ENCODE measurements at places on chromosomes 16 and 17. TPM values are rescaled to one million over a fixed set of nuclear protein-coding genes. Genes with fewer than 3 reads are reported as not detected.
A peak's percentile ranks its signal among the peaks of the same experiment; 100 is the strongest.

- H3K4me1 ChIP-seq = no peaks in the 10 kb centered on the region
- H3K27me3 ChIP-seq = no peaks in the 10 kb centered on the region
- no peak overlapping the region for H3K27ac ChIP-seq
- no peak overlapping the region for H3K4me3 ChIP-seq
Measured at GRCh38 chr16:87145181-87146176, 171.7 kb downstream of the C16orf95 start.

The CES3 gene
- total RNA-seq = 2.7 TPM

DNA sequence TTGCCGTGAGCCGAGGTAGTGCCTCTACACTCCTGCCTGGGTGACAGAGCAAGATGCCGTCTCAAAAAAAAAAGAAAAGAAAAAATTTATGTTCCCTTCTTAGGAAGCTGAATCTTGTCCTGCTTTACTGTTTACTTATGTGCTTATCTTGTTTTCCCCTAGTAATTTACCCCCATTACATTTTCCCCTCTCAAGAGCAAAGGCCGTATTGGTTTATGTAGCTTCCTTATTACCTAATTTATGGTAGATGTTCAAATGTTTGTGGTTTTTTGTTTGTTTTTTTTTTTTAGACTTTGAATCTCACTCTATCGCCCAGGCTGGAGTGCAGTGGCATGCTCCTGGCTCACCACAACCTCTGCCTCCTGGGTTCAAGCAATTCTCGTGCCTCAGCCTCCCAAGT lies 10.3 kb upstream of the SLC52A1 start:
- DNase-seq = no peak
- no peak overlapping the region for H3K4me3 ChIP-seq
- H3K27me3 ChIP-seq = no peaks in the 10 kb centered on the region
- H3K4me1 ChIP-seq = no peaks in the 10 kb centered on the region

GRCh38 chr17:75834928-75835653 lies 9.1 kb downstream of the UNC13D start:
- DNase-seq = no peak
- H3K4me1 ChIP-seq = no peaks in the 10 kb centered on the region
- H3K27ac ChIP-seq = no peak overlapping the region
- no peaks in the 10 kb centered on the region for H3K27me3 ChIP-seq

DNA sequence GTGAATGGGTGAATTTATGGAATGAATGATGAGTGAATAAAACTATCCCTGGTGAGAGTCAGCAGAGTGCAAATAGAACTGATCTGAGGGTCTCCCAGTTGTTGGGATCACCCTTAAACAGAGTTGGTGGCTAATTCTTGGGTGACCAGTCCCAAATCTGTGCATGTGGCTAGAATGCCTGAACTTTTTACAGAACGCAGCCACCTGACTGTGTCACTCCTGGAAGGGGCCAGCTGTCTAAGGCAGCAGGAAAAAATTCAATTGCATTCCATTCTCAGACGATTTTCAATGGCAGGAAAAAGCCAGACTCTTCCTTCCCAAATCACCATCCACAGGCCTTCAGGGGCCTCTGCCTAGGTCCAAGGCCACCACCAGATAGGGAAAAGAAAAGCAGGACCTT lies 43.5 kb downstream of the BEAN1 start:
- H3K27me3 ChIP-seq = peaks cover 14% of the 10 kb centered on the region
- H3K4me1 ChIP-seq = peaks cover 2% of the 10 kb centered on the region
- no peak overlapping the region for H3K4me3 ChIP-seq
- no peaks in the 10 kb centered on the region for H3K36me3 ChIP-seq

- H3K27me3 ChIP-seq = no peaks in the 10 kb centered on the region
- peaks cover 10% of the 10 kb centered on the region for H3K4me1 ChIP-seq
- no peak overlapping the region for H3K4me3 ChIP-seq
- DNase-seq = peak; percentile 81
- H3K27ac ChIP-seq = peak overlapping the region; percentile 6
Measured at GRCh38 chr17:29084541-29085146, 41.7 kb downstream of the PIPOX start.

- peaks cover 100% of the 10 kb centered on the region for H3K27me3 ChIP-seq
- H3K27ac ChIP-seq = no peak overlapping the region
- no peak overlapping the region for H3K4me3 ChIP-seq
- no peaks in the 10 kb centered on the region for H3K36me3 ChIP-seq
- peaks cover 4% of the 10 kb centered on the region for H3K4me1 ChIP-seq
- peak; percentile 65 for DNase-seq
Measured at GRCh38 chr17:49969795-49970389, 902 bp downstream of the DLX4 start.

The ASGR2 gene
- 0.44 TPM for total RNA-seq

The MYH1 gene
- not detected for total RNA-seq

The SLFN12L gene
- not detected for total RNA-seq

The PRAC2 gene
- not detected for total RNA-seq

The TEX19 gene
- 0.48 TPM for total RNA-seq

DNA sequence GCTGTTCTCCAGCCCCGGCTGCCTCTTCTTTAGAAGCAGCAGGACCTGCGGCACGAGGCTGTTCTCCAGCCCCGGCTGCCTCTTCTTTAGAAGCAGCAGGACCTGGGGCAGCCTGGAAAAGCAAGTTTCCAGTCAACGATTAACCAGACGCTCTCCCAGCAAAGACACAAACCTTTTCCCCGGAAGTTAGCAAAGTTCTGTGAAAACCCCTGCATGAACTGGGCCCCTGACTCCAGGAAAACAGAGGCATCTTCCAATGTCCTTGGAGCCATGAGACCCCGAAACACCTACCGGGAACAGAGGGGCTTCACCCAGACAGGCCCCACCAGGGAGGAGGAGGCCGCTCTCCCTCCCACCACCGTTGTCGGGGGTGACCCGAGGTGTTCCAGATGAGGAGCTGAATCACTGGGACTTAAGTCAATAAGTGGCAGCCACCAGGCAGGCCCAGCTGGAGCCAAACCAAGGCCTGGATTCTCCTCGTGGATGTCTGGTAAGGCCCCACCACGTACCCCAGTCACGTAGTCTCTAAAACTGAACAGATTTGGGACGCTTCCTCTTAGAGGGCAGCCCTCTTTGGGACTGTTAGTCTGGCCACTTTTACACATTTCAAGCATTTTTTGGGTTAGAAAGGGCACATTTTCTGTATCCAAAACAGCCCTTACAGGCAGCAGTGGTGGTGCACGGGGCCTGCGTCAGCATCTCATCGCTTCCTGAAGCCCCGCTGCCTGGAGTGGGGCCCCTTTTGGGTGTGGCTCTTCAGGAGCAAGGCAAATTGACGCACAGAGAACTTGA lies at the start of gene RPH3AL:
TSS of gene RPH3AL (minus strand) at position 387 of the 792 bp plus-strand sequence. CDS start 25,264 bp downstream, outside the sequence.
- no peak within 1 kb of the TSS for H3K27ac ChIP-seq
- no peaks in the 10 kb centered on the region for H3K36me3 ChIP-seq
- H3K4me3 ChIP-seq = peak within 1 kb of the TSS; percentile 57
- H3K4me1 ChIP-seq = peaks cover 15% of the 10 kb centered on the region
- peak; percentile 88 for DNase-seq

The CDRT15 gene
- total RNA-seq = not detected

- DNase-seq = no peak
- no peak overlapping the region for H3K4me3 ChIP-seq
- no peaks in the 10 kb centered on the region for H3K27me3 ChIP-seq
- H3K27ac ChIP-seq = no peak overlapping the region
- H3K4me1 ChIP-seq = peaks cover 3% of the 10 kb centered on the region
Measured at GRCh38 chr16:7343243-7343642, 10.6 kb downstream of the RBFOX1 start.

The ADAM11 gene
- 3.1 TPM for total RNA-seq

DNA sequence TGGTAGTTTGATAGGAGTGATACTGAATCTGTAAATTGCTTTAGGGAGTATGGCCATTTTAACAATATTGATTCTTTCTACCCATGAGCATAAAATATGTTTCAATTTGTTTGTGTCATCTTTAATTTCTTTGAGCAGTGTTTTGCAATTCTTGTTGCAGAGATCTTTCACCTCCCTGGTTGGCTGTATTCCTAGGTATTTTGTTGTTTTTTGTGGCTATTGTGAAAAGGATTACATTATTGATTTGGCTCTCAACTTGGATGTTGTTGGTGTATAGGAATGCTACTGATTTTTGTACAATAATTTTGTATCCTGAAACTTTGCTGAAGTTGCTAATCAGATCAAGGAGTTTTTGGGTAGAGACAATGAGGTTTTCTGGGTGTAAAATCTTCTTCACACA lies 3.2 kb downstream of the KRTAP9-9 start:
- H3K27ac ChIP-seq = no peak overlapping the region
- no peaks in the 10 kb centered on the region for H3K36me3 ChIP-seq
- no peak for DNase-seq
- H3K4me3 ChIP-seq = no peak overlapping the region
